ENCODE measurements at places on chromosomes 7 and 10. TPM values are rescaled to one million over a fixed set of nuclear protein-coding genes. Genes with fewer than 3 reads are reported as not detected.

DNA sequence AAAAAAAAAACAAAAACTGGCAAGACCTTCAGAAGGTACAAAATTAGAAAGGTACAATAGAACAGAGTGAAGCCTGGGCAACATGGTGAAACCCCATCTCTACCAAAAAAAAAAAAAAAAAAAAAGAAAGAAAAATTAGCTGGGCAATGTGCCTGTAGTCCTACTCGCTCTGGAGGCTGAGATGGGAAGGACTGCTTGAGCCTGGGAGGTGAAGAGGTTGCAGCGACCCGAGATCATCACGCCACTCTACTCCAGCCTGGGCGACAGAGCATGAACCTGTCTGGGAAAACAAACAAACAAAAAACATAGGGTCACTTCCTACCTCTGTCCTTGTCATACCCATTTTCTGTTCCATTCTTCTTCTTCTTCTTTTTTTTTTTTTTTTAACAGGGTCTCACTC is 45.6 kb upstream of the DLG5 start:
- no peak overlapping the region for H3K27ac ChIP-seq
- peaks cover 12% of the 10 kb centered on the region for H3K36me3 ChIP-seq
- H3K4me1 ChIP-seq, result peaks cover 6% of the 10 kb centered on the region
- H3K4me3 ChIP-seq, result no peak overlapping the region

DNA sequence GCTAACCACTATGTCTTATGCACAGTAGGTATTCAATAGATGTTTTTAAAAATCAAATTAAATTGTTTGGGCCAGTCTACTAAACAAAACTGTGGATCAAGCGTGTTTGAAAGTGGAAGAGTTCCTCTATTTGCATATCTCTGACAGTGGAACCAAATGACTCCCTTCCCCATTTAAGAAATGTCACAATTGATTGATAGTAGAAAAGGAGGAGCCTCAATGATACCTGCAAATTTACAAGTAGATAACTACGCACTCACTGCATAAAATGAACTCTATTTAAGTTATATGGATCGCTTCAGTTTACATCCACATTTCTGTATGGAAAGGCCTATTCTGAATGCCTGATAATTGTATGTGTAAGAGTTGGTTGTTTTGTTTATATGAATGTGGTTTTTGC is 163.3 kb upstream of the MTPN start:
- DNase-seq, result no peak
- H3K27me3 ChIP-seq, result no peaks in the 10 kb centered on the region
- no peaks in the 10 kb centered on the region for H3K4me1 ChIP-seq
- no peaks in the 10 kb centered on the region for H3K36me3 ChIP-seq
- H3K4me3 ChIP-seq, result no peak overlapping the region

Gene IFIT1
- total RNA-seq, result 25.4 TPM

DNA sequence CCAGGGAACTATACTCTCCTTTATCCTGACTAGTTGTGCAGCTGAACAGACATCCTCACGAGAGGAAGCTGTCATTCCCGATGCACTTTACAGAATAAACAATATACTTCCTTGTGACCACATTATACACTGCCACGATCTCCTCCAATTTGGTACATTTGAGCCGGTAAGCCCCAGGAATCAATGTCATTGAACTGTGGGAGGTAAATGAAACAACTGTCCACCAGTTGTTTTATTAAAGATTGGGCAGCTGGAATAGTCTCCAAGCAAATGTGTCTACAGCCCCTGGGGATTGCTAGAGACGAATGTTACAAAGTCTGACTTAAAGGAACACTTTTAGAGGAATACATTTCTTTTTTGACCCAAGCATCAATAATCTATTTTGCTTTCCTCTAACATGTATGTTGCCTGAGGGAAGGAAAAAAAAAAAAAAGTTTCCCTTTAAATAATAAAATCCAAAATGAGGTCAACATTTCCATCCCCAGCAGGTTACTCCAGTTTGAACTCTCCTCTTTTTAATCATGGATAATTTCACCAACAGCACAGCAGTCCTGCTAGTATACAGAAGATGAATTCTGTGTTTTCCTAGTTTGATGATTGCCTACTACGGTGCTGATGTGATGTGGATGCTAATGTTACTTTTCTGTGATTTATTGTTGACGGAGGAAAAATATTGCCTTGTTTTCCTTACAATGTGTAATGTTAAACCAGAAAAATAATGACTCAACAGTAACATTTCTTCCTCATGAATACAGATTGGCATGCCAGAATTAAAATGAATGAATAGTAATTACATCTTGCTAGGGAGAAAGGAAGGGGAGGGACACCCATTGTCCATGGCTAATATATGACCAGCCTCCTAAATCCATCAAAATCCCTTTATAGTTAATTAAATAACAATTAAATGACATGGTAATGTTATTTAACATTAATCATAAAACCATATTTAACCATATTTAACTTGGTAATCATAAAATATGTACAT is 360.9 kb downstream of the NEBL start:
- no peaks in the 10 kb centered on the region for H3K27me3 ChIP-seq
- DNase-seq, result no peak
- no peaks in the 10 kb centered on the region for H3K4me1 ChIP-seq
- no peak overlapping the region for H3K4me3 ChIP-seq
- H3K27ac ChIP-seq, result no peak overlapping the region
- no peaks in the 10 kb centered on the region for H3K36me3 ChIP-seq

DNA sequence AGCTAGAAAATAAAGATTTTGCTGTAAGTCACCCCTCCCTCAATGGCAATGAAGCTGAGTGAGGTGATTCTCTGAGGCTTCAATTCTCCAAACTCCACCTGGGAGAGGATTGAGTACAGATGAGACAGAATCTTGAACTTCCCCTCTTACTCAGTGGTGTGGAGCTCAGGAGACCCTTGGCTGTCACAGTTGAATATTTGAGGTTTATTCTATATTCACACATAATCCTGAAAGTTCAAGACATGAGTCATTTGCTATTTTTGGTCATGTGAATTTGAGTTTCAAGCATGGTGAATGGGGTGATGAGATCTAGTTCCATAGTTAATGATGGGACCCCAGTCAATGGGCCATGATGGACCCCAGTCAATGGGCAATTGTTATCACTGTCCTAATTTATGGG is 13.9 kb upstream of the TECTB start:
- no peak overlapping the region for H3K4me3 ChIP-seq
- no peaks in the 10 kb centered on the region for H3K27me3 ChIP-seq
- H3K36me3 ChIP-seq, result no peaks in the 10 kb centered on the region
- no peaks in the 10 kb centered on the region for H3K4me1 ChIP-seq
- DNase-seq, result no peak
- no peak overlapping the region for H3K27ac ChIP-seq

Gene COL13A1
- 1.5 TPM for total RNA-seq

DNA sequence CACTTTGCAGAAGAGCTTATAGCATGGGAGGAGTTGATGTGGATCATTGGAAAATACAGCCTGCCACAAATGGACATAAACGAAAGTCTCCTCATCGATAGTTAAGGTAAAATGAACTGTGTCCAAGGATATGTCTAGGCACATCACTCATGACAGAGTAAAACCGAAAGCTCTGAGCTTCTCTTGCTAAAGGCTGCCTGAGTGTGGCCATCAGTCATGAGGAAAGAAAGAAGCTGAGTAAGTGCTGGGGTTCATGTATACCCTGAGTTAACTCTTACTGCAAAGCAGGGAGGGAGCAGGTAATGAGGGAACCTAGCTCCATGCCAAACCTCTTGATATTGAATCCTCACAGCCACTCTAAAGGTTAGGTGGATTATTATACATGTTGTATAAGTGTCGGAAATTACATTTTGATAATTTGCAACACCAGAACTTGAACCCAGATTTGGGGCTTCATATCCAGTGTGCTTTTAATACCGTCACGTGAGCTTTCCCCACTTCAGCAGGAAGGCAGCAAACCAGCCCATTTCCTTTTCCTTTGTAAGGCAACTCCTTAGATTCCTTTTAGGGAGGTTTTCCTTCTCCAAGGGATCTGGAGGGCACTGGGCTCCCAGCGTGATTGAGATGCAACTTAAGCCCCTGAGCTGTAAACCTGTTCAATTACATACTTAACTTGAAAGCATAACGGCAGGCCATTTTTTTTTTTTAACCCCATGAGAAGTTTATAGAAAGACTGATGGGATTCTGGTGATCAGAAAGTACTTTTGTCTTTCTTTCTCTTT is 215.0 kb downstream of the PHF14 start:
- H3K27me3 ChIP-seq, result no peaks in the 10 kb centered on the region
- H3K36me3 ChIP-seq, result no peaks in the 10 kb centered on the region
- no peak for DNase-seq

- no peak overlapping the region for H3K27ac ChIP-seq
- H3K27me3 ChIP-seq, result no peaks in the 10 kb centered on the region
- no peaks in the 10 kb centered on the region for H3K4me1 ChIP-seq
- no peak overlapping the region for H3K4me3 ChIP-seq
- DNase-seq, result no peak
Measured at GRCh38 chr10:69663369-69663947, 33.4 kb downstream of the FAM241B start.

Gene TUBAL3
- total RNA-seq, result 0.40 TPM

GRCh38 chr10:88923520-88923919 is 29.1 kb downstream of the ACTA2 start:
- H3K4me1 ChIP-seq, result peaks cover 19% of the 10 kb centered on the region
- no peaks in the 10 kb centered on the region for H3K27me3 ChIP-seq
- H3K4me3 ChIP-seq, result no peak overlapping the region
- no peak for DNase-seq
- no peak overlapping the region for H3K27ac ChIP-seq

GRCh38 chr7:100888291-100888987 is 1.1 kb downstream of the UFSP1 start:
- peaks cover 25% of the 10 kb centered on the region for H3K4me1 ChIP-seq
- no peaks in the 10 kb centered on the region for H3K27me3 ChIP-seq
- peak overlapping the region; percentile 91 for H3K27ac ChIP-seq
- no peak for DNase-seq
- H3K4me3 ChIP-seq, result peak overlapping the region; percentile 78

DNA sequence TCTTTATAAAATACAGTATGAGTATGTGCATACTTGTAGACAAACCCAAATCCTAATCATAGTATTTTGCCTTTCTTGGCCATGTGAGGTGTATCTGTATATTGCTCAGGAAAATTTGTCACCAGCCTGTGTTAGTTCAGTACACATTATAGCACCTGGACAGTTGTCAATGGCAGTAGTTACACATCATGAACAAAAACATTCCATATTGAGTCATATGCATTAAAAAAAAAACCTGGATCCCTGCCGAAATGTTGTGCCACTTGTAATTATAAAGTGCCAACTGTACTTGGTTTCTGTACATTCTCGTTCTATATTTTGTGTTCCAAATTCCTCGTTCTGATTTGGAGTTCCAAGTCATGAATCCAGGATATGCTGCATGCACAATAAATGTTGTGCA is 410.4 kb downstream of the INHBA start:
- H3K4me1 ChIP-seq, result no peaks in the 10 kb centered on the region
- no peaks in the 10 kb centered on the region for H3K27me3 ChIP-seq
- DNase-seq, result no peak

Gene SPDYE6
- total RNA-seq, result not detected

DNA sequence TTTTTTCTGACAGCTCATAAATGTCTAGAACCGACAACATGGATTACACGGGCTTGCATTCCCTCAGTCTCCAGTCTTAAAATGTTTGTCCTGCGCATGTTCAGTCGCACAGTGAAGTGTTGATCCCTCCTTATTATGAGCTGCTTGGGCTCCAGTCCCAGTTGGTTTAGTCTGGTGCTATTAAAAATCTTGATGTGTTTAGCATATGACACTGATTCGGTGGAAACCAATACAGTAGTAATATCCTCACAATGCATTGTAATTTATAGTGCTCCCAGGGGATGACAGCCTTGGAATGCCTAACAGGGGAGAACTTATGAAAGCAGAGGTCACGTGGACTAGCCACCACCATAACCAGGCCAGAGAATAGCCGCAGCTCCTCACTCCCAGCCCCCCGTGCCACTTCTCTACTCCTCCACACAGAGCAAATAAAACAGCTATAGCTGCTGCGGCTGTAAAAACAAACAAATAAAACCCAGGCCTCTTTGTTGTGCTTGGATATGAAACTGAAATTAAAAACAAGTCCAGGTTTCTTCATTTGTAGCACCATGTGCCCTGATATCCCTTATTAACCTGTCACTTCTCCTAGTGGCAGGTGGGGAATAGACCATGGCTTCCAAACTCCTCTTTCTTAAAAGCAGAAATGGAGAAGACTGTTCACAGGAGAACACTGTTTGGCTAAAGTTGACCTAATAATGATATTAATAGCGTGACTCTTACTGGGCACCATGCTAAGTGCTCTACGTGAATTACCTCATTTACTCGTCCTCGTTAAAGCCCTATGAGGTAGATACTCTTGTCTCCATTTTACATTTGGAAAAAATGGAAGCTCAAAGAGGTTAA is 7.7 kb downstream of the DPCD start:
- H3K27ac ChIP-seq, result peak overlapping the region; percentile 5
- H3K27me3 ChIP-seq, result no peaks in the 10 kb centered on the region
- DNase-seq, result no peak
- no peak overlapping the region for H3K4me3 ChIP-seq
- no peaks in the 10 kb centered on the region for H3K4me1 ChIP-seq

Gene C10orf53
- not detected for total RNA-seq

DNA sequence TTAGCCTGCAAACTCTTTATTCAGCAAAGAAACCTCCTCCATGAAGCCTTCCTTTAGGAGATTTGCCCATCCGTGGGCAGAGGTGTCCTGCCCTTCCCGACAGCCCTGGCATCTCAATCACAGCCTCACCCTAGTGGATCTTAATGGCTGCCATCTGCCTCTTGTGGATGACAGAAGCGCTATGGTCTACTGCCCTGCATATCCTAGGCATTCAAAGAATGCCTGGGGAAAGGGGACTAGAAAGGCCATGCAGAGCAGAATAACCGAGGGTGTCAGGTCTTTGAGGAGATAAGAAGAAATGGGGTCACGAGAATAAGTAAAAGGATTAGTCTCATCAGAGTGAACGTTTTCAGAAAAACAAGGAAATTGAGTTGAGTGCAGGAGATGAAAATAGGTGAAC is 57.7 kb upstream of the SPOCK2 start:
- no peaks in the 10 kb centered on the region for H3K36me3 ChIP-seq
- H3K4me1 ChIP-seq, result no peaks in the 10 kb centered on the region
- no peak overlapping the region for H3K4me3 ChIP-seq
- H3K27ac ChIP-seq, result no peak overlapping the region
- H3K27me3 ChIP-seq, result no peaks in the 10 kb centered on the region

- H3K27me3 ChIP-seq, result no peaks in the 10 kb centered on the region
- H3K4me1 ChIP-seq, result no peaks in the 10 kb centered on the region
- DNase-seq, result no peak
Measured at GRCh38 chr7:131830681-131831080, 274.3 kb upstream of the PODXL start.

GRCh38 chr7:158252081-158252836 is 335.4 kb downstream of the PTPRN2 start:
- DNase-seq, result peak; percentile 1
- no peaks in the 10 kb centered on the region for H3K36me3 ChIP-seq
- H3K27ac ChIP-seq, result no peak overlapping the region
- no peak overlapping the region for H3K4me3 ChIP-seq

GRCh38 chr7:64494912-64495461 is 67.9 kb downstream of the ZNF680 start:
- no peaks in the 10 kb centered on the region for H3K27me3 ChIP-seq
- no peak overlapping the region for H3K27ac ChIP-seq
- peak overlapping the region; percentile 46 for H3K4me3 ChIP-seq

Measured in heart left ventricle (tissue), 16 donors.